Stimulated activated CD8-positive, alpha-beta memory T cell treated with anti-CD3 and anti-CD28 coated beads, Interleukin-4, amount 100 ng/mL, for 1 hour (primary cell): ENCODE measurements at places on chromosomes 12 and 14.

GRCh38 chr14:35553808-35554207, 19.8 kb downstream of the INSM2 start:
- DNase-seq, result no peak

DNA sequence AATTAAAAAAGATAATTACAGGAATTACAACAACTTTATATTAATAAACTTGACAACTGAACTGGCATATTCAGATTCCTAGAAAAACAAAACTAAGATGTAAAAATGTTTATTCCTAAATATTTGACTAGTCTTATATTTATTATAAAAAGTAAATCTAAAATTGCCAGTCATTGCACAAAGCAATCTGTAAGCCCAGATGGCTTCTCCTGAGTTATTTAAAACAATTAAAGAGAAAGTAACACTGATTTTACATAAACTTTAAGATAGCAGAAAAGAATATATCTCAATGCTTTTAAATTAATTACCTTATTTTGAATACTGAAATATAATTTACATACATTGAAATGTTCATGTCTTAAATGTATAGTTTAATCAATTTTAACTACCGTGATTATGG, 434.1 kb upstream of the RPL10L start:
- no peak for DNase-seq

DNA sequence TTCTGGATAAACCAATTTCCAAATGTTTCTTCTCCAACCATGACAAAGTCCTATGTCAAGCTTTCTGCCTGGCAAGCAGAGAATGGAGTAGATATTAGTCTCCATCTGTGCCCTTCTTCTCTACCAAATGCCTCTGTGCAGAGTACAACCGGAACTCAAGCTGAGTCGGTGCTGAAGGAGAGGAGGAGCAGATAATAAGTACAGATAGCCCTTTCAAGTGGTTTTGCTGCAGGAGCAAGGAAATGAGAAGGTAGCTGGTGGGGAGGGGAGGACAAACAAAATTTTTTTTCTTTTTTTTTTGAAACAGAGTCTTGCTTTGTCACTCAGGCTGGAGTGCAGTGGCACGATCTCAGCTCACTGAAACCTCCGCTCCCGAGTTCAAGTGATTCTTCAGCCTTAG, 14.2 kb upstream of the HELB start:
- DNase-seq, result no peak

- DNase-seq, result no peak
Measured at GRCh38 chr12:6392504-6392903, 8.5 kb downstream of the LTBR start.
